Vagina (tissue), 2 donors: ENCODE measurements at places on chromosomes 11 and 22. TPM values are rescaled to one million over a fixed set of nuclear protein-coding genes. Genes with fewer than 3 reads are reported as not detected.

- no peaks in the 10 kb centered on the region for H3K27me3 ChIP-seq
- H3K36me3 ChIP-seq = no peaks in the 10 kb centered on the region
- no peak for DNase-seq
- H3K4me3 ChIP-seq = no peak overlapping the region
- peak overlapping the region; percentile 75 for H3K27ac ChIP-seq
Measured at GRCh38 chr11:57646194-57646798, 3.4 kb downstream of the YPEL4 start.

- H3K27ac ChIP-seq = no peak overlapping the region
- no peak for DNase-seq
Measured at GRCh38 chr22:39108487-39108886, 11.4 kb downstream of the APOBEC3H start.

NFAM1 gene
- total RNA-seq = 1.7 TPM

PATE2 gene
- total RNA-seq = not detected

ALDH3B1 gene
- total RNA-seq = 22.1 TPM
